ENCODE measurements at places on chromosomes 2 and 18.

- no peak for DNase-seq
Measured at GRCh38 chr18:35510076-35510651, 12.4 kb upstream of the INO80C start.

DNA sequence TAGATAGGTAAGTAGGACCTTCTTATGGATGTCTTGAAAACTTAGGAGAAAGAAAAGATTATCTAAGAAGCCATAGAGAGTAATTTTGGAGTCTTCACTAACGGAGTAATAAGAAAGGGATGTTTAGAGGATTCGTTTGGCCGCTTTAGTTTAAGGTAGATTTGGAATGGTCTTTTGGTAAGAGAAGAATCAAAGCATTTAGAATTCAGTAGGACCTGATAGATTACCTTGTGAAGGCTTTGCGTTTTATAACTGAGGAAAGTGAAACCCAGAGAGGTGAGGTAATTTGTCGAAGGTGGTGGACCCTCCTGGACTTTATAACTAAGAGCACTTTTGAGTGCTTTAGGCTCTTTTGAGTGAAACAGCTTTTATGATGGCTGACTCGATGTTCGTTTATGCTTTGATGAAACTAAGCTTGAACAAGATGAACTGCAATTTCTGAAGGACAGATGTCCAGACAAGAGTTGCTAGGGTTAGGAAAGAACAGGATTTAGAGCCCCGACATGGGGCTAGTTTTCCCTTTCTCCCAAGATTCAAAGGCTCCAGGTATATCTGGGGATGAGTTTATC is 1.3 kb downstream of the MYL12B start:
- no peak for DNase-seq

- DNase-seq = no peak
Measured at GRCh38 chr2:120785228-120785966, 49.7 kb downstream of the GLI2 start.

GRCh38 chr2:72757177-72757775 is 68.6 kb downstream of the EXOC6B start:
- no peak for DNase-seq

- no peak for DNase-seq
Measured at GRCh38 chr2:216792222-216793021, 67.4 kb downstream of the TNP1 start.

DNA sequence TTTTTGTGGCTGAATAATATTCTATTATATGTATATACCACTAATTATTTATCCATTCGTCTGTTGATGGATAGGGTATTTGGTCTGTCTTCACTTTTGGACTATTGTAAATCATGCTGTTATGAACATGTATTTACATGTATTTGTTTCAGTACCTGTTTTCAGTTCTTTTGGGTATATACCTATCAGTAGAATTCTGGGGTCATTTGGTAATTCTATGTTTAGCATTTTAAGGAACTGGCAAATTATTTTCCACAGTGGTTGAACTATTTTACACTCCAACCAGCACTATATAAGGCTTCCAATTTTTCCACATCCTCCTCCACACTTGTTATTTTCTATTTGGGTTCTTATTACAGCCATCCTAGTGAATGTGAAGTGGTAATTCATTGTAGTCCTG is 12.4 kb upstream of the TANK start:
- DNase-seq = no peak

DNA sequence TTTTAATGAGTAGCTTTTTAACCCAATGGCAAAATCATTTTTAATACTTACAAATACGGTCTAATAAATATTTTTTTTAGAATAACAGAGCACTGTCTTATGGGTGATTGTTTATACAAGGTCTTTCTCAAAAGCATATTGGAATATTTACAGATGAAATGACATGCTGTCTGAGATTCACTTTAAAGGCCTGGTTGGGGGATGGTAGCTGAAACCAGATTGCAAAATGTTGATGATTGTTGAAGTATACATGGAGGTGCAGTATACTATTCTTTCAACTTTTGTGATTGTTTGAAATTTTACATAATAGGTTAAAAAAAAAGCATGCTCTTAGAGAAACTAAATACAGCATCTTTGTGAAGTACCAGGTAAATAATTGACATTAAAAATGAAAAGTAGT is 111.2 kb downstream of the FMNL2 start:
- no peak for DNase-seq

GRCh38 chr2:201858281-201859184 is 52.2 kb downstream of the CDK15 start:
- DNase-seq = no peak

GRCh38 chr2:9739531-9739964 is 103.7 kb upstream of the TAF1B start:
- DNase-seq = no peak

DNA sequence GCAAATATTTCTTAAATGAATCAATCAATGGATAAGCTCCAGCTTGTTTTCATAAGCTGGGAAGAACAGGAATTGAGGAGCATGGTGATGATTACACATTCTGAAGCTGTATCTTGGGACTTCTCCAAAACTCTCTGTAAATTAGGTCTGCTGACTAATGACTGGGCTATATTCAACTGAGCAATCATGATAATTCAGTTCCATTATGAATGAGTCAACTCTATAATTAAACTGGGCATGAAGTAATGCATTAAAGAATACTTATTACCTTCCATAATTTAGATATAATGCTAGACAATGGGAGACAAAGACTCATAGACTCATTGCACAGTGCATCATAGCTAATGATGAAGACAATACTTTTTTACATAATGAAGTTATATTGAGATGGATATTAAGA is 207.4 kb downstream of the CBLN2 start:
- no peak for DNase-seq

GRCh38 chr18:67134911-67135310 is 381.6 kb downstream of the DSEL start:
- no peak for DNase-seq

- no peak for DNase-seq
Measured at GRCh38 chr2:148614322-148615049, 30.1 kb upstream of the EPC2 start.

All from NCI-H2081 treated with DMSO at 0.1 percent for 48 hours (cell line).